Dermis microvascular lymphatic vessel endothelial cell (primary cell): ENCODE measurements at places on chromosomes 2 and 18.
A peak's percentile ranks its signal among the peaks of the same experiment; 100 is the strongest.

DNA sequence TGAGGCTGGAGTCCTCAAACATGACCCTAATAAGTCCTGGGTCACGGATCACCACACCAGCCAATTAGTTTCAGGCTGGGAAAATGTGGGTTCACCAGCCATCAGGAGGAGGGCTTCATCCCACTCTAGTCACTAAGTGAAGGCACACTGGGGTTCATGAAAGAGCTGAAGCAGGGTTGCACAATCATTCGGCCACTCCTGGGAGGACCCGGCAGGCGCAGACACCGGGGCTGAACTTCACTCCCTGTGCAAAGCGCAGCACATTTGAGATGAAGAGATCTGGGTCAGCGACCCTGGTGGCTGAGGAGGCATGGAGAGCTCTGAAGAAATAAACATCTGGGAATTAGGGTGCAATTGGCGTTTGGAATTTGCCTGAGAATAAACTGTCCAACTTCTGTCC is 684.4 kb upstream of the SALL3 start:
- no peak for DNase-seq

- DNase-seq = no peak
Measured at GRCh38 chr2:172425336-172425735, 2.0 kb upstream of the ITGA6 start.

- peak; percentile 34 for DNase-seq
Measured at GRCh38 chr2:159961037-159961436, 101.4 kb downstream of the PLA2R1 start.

DNA sequence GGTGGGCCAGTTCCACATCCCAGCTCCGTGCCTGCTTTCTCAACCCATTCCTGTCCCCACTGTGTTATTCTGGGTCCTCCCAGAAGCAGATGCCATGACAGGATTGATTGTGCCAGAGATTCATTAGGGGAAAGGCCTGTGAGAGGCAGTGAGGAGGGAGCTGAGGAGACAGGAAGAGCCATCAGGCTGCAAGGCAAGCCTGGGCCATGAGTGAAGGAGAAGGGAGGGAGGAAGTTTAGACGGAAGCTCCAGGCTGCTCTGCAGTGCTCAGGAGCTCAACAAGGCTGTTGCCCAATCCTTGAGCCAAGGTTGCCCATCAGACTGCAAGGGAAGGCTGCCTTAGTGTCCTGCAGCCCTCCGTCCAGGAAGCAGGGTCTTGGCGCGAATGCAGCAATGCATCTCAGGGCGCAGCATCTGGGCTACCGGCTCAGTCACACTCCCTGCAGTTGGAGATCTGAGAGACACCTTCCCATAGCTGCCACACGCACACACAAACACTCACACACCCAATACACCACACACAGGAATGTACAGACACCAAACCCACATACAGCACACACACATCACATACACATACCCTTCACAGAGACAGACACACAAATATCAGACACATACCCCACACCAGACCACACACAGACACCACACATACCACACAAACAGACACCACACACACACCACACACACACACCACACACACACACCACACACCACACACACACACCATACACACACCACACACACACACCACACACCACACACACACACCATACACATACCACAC is 139.5 kb upstream of the NDUFV2 start:
- no peak for DNase-seq

DNA sequence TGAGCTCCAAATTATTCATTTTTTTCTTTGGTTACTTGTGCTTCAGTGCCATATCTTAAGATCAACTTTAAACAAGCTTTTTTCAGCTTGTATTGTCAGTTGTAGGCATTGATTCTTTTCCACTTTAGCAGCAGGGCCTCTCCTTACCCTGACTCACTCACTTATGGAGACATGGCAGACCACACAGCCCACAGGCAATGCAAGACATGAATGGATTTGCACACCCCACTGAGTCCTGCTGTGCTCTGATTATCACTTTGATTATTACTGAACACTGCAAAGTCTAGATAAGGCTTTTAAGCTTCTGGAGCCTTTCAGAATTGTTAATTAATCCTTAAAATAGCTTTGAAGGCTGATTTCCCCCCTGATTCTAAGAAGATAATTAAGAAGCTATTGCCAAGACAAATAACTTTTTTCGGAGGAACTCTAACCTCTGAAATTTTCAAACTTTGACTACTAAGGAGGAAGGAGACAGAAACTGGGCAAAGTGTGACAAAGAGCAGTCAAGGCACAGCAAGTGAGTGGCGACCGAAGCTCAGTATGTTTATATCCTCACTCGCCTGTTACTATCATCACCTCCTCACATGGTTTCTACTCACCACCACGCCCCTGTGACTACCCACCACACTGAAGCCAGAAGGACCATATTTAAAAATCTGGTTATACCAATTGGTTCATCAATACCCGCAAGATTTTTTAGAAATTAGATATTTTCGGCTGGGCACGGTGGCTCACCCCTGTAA is 43.3 kb downstream of the CACNB4 start:
- no peak for DNase-seq

- no peak for DNase-seq
Measured at GRCh38 chr2:26169681-26170414, 3.0 kb upstream of the GAREM2 start.
